ENCODE measurements at places on chromosomes 6 and 20.

DNA sequence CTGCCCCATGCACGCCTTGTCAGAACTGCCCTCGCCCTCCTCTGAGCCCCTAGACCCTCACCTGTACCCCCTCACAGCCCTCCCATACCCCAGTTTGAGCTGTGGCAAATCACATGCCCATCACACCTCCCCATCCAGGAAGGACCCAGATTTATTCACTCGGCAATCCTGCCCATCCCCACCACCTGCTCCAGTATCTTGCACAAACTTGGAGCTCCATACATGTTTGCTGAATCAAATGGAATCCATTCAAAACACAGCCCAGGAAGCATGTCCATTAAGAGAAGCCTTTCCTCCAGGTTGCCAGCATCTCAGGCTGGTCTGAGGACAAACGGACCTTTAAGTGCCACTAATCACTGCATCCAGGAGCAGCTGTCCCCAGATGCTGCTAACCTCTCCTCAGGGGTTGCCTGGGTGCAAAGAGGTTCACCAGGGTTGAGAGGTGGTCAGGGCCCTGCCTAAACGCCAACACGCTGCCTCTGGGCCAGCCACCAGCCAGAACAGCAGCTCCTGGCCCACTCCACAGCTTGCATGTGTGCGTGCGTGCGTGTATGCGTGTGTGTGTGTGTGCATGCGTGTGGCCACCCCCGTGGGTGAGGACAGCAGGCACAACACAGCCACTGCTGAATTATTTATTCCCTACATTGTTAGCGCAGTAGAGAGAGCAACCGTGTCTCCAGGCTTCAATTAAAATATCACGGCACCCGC lies 31.0 kb downstream of the GRM4 start:
- DNase-seq, result no peak

GRCh38 chr6:117906958-117907600 lies at the start of gene SLC35F1:
TSS of gene SLC35F1 (plus strand) at chr6:117907264.
- peak; percentile 31 for DNase-seq

DNA sequence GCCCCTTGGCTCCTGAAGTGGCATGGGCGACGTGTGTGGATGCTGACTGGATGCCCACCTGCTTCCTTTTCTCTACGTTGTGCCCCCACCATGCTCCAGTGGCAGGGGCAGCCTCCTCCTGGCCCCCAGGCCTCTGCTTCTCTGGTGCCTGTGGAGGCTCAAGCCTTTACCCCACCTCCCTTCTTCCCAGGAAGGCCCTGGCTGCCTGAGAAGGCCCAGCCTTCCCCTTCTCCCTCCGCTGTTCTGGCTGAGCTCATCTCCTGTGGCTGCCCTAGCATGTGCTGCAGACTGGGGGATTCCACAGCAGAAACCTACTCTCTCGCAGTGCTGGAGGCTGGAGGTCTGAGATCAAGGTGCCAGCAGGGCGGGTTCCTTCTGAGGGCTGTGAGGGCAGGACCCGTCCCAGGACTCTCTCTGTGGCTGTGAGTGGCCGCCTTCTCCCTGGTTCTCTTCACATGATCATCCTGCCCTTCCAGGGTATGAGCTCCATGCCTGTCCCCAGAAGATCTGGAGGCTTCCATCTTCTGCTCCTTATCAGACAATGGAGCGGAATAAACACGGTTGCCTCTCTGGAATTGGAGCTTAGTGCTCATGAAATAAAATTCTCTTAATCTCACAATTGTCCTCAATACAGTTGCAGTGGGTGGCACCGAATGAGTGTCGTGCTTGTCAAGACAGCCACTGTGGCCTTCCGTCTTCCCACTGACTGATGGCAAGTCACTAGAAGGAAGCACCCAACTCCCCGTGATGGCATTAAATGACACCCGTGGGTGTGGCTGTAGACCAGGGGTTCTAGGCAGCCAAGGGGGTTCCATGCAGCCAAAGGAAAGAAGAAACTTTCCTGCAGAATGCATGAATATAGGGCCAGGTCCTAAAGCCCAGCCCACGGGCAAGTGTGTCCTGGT lies 25.1 kb downstream of the PHACTR3 start:
- DNase-seq, result no peak

- no peak for DNase-seq
These were observed at the start of gene ACSS2 for GRCh38 chr20:34876406-34877282. TSS of gene ACSS2 (plus strand) at chr20:34876612. CDS start at chr20:34876646, 34 bp downstream.

DNA sequence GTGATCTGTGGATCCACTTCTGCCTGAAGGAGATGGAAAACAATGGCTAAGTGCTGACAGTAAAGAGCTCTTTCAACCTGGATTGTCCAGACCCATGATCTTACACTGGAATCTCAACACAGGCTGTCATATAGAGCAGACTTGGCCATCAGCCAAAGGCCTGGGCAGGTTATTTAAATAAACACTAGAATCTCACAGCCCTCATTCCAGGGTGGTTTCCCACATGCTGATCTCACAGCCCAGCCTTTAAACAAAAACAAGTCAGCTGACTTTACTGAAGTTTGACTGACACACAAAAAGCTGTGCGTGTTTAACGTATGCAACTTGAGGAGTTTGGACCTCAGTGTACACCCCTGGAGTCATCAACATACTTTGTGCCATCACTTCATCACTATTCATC lies 28.4 kb downstream of the SYNDIG1 start:
- DNase-seq, result peak; percentile 21

- DNase-seq, result no peak
These were observed 81.6 kb upstream of the SCAF8 start for GRCh38 chr6:154651656-154652055.

- no peak for DNase-seq
These were observed 66.2 kb upstream of the CD83 start for GRCh38 chr6:14051355-14051754.

DNA sequence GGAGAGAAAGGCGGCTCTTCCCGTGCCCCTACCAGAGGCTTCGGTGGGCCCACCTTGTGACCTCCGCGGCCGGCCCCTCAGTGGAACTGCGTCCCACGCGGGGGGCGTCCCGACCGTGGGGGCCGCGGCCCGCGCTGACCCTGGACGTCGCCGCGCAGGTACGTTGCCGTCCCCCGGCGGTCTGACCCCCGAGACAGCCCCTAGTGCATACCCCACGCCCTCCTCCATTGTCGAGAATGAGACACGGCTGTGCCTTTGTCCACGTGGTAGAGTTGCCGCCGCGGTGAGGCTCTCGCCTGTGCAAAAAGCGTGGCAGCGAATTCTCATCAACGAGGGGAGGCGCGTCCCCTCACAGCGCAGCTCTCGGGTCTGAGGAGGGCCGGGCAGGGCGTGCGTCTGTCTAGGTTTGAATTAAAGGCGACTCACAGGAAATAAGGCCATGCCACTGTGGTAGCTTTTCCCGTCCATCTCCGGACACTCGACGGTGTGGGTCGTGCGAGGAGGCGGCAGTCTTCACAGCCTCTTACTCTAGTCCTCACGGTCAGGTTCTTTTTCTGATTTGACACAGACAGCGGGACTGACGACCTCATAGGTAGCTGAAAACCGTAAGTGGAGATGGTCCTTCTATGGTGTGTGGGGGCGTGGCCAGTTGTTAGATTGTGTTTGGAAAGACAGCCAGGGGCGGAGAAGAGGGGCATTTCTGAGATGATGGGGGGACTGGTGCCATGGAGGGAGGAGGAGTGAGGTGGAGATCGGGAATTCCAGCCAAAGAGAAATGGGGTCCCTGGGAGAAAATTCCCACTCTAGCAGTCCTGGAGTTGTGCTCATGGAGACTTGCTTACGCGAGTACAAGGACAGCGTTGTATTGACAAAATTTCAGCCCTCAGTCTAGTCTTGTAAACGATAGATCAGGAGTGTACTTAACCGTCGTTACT lies 580 bp downstream of the NXT1 start:
- DNase-seq, result peak; percentile 81

GRCh38 chr6:16546861-16547260 lies 214.4 kb downstream of the ATXN1 start:
- no peak for DNase-seq

DNA sequence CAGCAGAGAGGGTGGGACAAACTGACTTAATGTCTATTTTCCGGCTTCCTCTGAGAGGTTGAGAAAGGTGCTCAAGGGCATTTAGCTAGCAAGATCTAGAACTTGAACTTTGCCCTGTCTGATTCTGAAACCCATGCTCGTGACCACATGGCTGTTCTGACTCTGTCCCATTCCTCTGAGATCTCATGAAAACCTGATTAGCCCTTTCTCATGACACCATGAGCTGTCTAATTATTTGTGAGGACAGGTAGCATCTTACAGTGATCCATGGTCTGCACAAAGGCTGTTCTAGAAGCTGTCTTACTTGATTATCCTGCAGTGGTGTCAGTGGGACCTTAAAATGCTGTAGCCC lies 89.6 kb upstream of the TOX2 start:
- DNase-seq, result no peak

- no peak for DNase-seq
These were observed 770.3 kb upstream of the SLC35B3 start for GRCh38 chr6:9205645-9206044.

- no peak for DNase-seq
These were observed 305.9 kb downstream of the CLIC5 start for GRCh38 chr6:45709781-45710220.

- no peak for DNase-seq
These were observed 233.2 kb upstream of the SYNDIG1 start for GRCh38 chr20:24236201-24236600.

- DNase-seq, result no peak
These were observed 98.2 kb upstream of the NFATC2 start for GRCh38 chr20:51640743-51641142.

GRCh38 chr6:116974526-116975316 lies 97.7 kb downstream of the RFX6 start:
- DNase-seq, result no peak
